Hepatic stellate cell (primary cell): ENCODE measurements at places on chromosomes 3 and 15.

DNA sequence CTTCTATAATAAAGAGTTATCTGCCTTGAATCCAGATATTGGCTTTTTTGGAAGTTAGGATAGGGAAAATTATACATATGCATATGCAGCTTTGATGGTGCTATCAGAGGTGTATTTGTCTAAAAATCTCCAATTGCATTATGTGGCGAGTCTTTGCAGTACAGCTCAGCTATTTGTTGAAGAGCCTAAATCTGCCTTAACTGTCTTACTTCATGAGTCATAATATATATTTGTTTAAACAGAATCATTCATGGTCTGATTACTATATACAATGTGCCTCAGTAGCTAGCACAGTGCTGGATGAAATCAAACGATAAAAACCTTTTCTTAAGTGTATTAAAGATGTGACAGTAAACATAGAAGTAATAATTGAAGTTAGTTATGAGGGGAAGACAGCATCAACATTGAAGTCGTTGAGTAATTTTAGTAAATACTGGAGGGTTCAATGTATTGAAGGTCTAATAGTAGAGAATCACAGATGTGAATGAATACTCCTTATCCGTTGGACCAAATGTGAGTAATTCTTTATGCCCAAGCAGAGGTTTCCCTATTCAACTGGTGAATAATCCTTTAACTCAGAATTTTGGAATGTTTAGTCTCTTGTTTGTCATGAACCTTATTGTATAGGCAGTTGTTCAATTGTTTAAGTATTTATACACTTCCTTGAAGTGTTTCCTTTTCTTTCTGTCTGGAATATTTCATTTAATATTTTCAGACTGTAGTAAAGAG is 74.8 kb upstream of the NAALADL2 start:
- DNase-seq = no peak

GRCh38 chr15:85976986-85977385 is 102.7 kb upstream of the AGBL1 start:
- no peak for DNase-seq

- no peak for DNase-seq
Observed at GRCh38 chr3:59660852-59661625, 611.2 kb upstream of the CFAP20DC start.

DNA sequence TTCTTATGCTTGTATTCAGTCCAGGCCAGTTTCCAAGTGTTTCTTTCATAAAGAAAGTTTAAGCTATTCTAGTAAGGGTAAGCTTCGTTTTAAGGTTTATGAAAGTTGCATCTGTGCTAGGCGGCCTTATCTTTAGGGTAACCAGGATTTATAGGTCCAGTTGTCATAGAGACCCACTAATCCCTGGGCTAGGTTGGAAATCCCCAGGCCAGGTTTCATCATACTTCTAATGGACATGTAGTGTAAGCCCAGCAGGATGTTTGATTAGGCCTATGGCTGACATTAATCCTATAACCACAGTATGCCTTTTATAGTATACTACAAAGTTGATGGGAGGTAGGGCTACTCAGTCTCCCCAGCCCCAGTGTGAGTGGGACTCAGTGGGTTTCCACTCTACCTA is 312.4 kb downstream of the CACNA2D3 start:
- DNase-seq = no peak

- DNase-seq = no peak
Observed at GRCh38 chr3:106160396-106160795, 291.6 kb upstream of the CBLB start.
